ENCODE measurements at places on chromosomes 13 and 19.

DNA sequence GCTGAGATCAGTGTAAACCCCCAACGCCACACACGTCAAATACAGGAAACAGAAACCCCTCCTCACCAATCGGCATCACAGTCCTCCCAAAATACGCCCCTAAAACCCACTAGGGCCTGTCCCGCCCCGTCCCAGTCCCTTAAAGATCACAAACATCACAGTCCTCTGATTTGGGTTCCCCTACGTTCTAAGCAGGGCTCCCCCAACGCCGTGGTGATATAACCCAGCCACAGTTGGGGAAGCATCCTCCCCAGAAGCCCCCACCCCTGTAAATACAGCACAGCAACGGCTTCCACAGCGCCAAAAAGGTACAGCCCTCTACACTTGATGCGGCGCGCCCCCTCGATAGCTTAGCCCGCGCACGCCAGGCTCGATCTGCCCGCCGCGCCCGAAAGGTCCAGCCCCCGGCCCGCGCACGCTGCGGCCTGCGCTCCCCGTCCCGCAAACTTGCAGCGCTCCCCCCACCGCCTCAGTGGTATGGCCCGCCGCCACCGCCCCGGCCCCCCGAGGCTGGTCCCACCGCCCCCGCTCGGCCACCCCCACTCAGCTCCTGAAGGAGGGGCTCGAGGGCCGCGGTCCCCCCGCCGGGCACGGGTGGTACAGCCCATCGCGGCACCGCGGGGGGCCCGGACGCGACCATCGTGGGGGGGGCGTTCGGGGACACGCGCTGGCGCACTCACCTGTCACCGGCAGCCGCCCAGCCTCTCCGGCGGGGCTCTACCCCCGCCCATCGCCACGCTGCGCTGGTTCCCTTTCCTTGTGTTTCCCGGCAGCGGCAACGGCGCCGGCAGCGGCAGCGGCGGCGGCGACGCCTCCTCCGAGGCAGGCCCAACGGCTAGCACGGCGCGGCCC, at the start of gene AKT2:
Gene AKT2, minus strand, starts transcription at position 845 of the 852 bp plus-strand sequence. CDS start 20,078 bp downstream, outside the sequence.
- DNase-seq = peak; percentile 62

DNA sequence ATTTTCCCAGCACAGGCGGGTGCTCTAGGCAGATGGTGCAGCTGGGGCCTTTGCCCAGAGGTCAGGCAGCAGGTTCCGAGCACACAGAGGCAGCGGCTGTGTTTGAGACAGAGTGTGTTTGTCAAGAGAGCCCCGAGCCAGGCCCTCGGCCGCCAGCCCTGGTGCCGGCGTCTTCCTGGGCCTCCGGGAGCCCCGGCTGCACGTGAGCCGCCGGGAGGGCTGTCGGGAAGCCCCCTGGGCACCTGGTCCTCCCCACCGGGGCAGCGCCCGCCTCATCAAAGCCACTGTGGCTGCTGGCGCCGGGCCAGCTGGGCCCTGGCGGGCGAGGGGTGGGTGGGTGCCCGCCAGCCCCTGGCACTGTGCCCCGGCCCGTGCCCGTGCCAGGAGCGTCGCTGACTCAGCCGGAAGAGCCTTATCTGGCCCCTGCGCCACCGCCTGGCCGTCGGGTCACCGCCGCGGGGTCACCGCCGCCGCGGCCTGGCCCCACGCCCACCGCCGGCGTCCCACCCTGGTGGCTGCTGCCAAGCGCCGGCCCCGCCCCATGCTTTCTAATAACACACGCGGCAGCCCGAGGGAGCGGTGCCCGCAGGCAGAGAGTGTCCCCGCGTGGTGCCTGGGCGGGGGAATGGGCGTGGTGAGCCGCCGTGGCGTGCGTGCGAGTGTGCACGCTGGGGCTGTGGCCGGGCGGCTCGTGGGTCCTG, 14.9 kb downstream of the ARID3A start:
- DNase-seq = peak; percentile 62

GRCh38 chr19:31351056-31351854, 2.0 kb upstream of the TSHZ3 start:
- DNase-seq = no peak

GRCh38 chr19:41299755-41300089, 10.2 kb upstream of the CCDC97 start:
- peak; percentile 58 for DNase-seq

GRCh38 chr13:27259831-27260230, 8.5 kb downstream of the RPL21 start:
- DNase-seq = no peak

DNA sequence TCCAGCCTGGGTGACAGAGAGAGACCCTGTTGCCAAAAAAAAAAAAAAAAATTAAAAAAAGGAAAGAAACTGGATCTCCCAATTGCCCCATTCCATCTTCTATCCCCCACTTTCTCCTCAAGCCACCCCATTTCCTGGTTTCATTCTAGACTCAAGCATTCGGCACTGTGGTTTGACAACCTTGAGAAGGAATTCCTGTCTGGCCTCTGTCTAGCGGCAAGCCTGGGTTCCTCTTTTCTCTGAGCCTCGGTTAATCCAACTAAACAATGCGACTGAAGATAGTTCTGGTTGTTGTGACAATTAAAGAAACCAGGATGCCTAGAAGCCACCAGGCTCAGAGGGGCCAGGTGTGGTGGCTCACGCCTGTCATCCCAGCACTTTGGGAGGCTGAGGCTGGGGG, 3.3 kb upstream of the C3 start:
- no peak for DNase-seq

- no peak for DNase-seq
Observed at GRCh38 chr13:90738881-90739280, 608.6 kb upstream of the MIR17HG start.

DNA sequence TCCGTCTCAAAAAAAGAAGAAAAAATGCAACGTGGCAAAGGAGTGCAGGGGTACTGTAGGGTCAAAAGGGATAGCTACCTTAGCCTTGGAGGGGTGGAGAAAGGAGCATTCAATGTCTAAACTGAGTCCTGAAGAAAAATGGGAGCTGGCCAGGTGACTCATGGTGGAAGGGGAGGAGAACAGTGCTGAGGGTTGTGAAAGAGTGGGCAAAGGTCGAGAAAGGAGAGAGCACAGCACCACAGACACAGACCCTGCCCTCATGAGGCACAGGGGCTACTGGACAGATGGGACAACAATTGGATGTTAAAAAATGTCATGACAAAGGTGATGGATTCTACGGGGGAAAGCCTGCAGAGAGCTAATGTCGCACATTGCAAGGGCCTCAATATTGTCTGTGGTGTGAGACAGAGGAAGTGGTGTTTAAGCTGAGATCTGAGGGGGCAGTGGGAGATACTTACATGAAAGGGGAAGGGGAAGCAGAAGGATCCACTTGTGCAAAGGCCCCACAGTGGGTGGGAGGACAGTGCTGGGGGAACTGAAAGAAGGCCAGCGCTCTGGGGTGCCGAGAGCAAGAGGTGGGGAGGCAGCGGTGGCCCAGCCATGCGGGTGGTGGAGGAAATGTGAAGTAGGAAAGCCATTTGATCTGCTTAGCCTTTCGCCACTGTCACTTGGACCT, 42.9 kb upstream of the URAD start:
- no peak for DNase-seq

- DNase-seq = no peak
Observed at GRCh38 chr19:38718747-38719543, 25.3 kb downstream of the CAPN12 start.

DNA sequence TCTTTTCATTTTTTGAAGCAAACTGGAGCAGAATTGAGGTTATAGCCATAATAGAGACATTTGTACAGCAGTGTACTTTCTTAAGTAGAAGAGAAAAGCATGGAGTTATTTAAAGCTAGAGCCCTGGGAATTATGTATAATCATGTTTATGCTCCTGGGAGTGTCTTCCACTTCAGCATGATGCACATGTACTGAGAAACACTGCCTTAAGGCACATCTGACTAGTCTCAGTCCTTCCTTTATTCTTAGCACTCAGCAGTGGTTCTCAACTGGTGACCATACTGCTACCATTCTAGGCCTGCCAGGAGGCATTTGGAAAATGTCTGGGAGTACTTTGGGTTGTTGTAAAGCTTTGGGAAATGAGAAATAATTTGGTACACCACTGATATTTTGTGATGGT, 45.8 kb downstream of the VWA8 start:
- no peak for DNase-seq

DNA sequence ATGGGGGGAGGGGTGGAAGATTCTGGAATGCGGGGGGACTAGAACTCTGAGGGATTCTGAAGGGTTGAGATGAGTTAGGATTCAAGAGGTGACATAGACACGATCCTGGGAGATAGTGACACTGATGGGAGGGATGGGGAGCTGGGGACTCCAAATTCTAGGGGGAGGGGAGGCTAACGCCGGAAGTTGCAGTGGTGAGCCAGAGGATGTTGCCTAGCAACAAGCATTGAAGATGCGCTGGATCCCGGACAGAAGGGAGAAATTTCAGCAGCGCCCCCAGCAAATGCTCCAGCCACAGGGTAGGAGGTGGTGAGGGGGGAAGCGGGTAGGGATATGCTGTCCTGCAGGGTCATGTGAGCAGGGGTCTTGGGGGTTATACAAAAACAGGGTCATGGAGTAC, 6.9 kb upstream of the LTBP4 start:
- DNase-seq = no peak

- DNase-seq = no peak
Observed at GRCh38 chr13:78589206-78589605, 14.1 kb downstream of the POU4F1 start.

DNA sequence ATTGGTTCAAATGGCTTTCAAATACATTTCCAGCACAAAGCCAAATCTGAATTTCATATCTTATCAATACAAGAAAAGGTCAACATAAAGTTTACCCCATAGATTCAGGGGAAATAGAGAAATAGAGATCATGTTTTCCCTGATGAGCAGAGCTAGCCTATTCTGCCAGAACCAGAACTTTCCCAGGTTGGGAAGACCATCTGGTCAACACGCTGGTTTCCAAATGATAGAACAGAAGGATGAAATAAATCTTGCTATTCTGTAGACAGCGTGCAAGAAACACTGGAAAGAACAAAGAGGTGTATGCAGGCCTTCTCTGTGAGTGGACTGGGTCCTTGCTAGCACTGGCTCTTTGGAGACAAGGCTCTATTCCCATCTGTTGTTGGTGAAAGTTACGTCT, 350.6 kb downstream of the NDFIP2 start:
- DNase-seq = no peak

- DNase-seq = no peak
Observed at GRCh38 chr13:98444381-98444780, 132.5 kb downstream of the STK24 start.

GRCh38 chr13:40619479-40619814, 47.0 kb downstream of the FOXO1 start:
- DNase-seq = no peak

- DNase-seq = no peak
Observed at GRCh38 chr13:28145049-28145448, 6.7 kb downstream of the PAN3 start.

DNA sequence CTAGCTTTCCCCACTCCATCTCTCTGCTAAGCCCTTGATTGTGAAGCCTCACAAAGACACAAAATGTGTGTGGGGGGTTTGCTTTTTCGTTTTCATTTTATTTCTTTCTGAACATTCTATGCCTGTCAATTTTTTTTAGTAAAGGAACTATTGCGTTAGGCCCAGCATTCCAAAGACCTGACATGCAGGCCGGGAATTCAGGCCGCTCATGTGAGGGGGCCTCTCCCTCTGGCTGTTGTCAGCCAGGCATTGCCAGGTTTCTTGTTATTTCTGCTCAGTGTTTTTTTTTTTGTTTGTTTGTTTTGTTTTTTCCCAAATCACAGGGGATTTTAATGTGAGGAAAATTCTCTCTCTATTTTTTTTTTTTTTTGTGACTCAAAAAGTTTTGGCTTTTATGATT, 10.3 kb upstream of the MEDAG start:
- no peak for DNase-seq

DNA sequence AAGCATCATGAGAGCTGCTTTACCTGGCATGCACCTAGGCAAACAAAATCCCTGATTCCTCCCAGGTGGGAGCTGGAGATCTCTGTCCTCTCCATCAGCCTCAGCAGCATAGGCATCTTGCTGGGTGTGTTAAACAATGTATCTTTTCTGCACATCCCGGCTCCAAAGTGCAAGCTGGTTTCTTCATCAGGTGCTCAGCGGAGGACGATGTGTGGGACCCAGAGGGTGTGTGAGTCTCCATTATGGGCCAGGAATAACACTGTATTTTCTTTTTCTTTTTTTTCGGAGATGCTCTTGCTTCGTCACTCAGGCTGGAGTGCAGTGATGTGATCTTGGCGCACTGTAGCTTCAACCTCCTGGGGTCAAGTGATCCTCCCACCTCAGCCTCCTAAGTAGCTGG, 9.9 kb downstream of the CNFN start:
- no peak for DNase-seq

DNA sequence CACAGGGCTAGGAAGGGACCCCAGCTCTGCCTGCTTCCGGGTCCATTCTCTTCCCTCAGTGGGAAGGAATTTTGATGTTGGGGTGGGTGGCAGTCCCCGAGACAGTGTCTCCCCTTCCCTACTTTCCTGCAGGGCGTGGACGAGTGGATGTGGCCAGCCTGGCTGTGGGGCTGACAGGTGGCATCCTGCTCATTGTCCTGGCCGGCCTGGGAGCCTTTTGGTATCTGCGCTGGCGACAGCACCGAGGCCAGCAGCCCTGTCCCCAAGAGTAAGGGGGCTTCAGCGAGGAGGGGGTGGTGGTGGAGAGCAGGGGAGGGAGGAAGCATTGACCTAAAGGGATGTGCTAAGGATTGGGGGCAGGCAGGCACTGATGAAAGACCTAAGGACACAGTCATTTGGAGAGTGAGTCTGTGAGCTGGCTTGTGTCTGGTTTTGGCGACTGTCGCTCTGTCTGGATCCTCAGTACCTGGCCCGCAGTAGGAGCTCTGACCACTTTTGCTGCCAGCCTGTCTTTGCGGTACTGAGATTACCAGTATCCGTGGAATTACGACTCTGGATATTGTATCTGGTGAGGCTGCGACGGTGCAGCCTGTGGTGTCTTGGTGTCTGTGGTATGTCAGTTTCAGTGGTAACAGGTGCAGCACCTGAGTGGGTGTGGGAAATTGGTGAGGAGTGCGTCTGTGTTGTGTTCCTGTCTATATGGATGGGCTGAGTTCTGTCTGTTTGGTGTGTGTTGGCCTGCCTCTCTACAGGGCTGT, 2.4 kb upstream of the PRR12 start:
- DNase-seq = peak; percentile 16

Data from T-helper 9 cell (primary cell).